Mesendoderm (in vitro differentiated cells): ENCODE measurements at places on chromosomes 6 and 20.

- no peak for DNase-seq
Observed at GRCh38 chr6:32086661-32087573, 22.2 kb downstream of the TNXB start.

DNA sequence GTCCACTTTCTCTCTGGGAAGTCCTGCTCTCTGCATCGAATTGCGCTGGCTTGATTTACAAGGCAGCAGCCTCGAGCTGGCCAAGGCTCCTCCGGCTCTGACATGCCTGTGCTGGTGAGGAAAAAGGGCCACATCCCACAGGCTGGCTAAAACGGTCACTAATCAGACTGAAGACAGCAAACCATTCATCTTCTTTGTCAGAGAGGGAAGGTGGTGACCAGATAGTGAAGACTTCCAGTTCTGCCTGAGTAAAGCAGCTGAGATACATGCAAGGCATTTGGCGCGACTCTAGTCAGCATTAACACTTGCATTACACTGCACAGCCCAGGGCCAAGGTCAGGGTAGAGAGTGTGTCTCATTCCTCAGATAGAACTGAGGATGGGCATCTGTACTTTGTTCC lies 203.2 kb upstream of the MAP3K7 start:
- DNase-seq = no peak

DNA sequence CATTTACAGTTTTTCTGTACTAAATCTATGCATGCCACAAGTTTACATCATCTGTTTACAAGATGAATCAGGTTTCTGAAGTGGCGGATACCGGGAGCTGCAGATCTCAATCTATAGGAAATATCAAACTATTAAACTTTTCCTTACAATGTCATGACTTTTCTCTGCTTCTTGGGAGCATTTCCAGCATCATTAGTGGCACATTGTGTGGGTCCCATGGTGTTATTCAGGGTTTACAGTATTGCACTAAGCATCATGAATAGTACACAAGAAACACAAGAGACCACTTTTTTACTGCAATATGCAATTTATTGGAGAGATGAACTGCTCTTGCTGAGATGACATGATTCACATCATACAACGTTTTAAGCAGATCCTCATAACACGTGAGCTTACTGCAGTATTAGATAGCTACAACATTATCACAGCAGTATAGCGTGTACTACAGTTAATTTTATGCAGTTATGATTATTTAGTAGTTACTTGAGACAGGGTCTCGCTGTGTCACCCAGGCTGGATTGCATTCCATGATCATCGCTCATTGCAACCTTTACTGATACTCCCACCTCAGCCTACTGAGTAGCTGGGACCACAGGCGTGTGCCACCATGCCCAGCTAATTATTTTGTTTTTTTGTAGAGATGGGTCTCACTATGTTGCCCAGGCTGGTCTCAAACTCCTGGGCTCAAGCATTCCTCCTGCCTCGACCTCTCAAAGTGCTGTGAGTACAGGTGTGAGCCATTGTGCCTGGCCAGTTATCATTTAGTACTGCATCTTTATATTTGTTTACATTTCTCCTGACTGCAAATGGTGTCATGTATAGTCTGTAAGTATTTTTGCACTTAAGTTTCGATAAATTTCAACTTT lies 18.4 kb downstream of the BLTP3A start:
- no peak for DNase-seq

GRCh38 chr6:53829698-53830221 lies 35.0 kb downstream of the LRRC1 start:
- peak; percentile 57 for DNase-seq

GRCh38 chr6:80280262-80281010 lies 174.0 kb downstream of the BCKDHB start:
- no peak for DNase-seq

DNA sequence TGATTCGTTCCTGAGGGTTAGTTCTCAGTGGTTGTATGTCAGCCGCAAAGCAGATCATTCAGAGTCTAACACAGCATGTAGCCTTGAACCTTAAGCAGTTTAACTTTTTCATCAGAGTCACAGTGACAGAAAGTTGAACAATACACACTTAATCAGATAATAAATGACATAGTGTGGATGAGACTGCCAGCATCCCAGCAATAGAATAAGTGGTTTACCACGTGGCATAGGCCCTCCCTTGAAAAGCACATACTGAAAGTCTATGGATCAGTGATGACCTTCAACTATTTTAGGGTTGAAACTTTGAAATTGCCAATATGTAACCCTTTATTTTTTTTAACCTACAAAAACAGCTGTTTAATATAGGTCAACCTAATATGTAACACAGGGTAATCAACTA lies 265.3 kb downstream of the ARHGAP18 start:
- DNase-seq = no peak

DNA sequence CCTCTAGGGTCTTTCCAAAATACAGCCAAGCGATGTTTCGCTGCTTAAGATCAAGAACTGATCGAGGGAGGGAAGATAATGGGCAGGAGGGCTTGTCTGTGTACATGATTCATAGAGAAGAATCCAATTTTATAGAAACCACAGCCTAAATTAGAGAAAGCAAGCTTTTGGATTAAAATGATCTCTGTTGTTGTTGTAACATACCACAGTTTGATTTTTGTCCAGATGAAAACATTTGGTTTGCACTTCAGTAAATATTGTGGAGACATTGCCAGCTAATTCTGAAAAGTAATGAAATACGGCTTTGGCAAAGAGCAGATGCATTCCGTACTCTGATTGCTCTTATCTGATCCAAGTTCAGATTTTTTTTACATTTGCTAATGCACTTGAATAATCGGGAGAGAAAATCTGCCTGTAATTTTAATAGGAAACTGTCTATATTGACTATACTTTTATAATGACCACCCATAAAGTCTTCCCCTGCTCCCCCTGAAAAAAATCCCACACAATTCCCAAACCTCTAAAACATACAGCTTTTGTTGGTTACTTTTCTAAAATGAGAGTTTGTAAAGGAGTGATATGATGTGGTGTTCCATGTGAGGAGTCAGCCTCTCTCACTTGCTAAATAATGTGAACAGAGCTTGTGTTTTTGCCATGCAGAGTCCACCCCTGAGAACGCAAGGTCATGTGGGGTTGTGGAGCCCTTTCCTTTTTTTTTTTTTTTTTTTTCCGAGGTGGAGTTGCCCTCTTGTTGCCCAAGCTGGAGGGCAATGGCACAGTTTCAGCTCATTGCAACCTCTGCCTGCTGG lies 199.9 kb downstream of the DTNBP1 start:
- DNase-seq = no peak

- DNase-seq = no peak
Observed at GRCh38 chr20:24955045-24955444, 6.0 kb downstream of the CST7 start.

GRCh38 chr6:85576476-85576875 lies 17.2 kb downstream of the SNX14 start:
- no peak for DNase-seq

DNA sequence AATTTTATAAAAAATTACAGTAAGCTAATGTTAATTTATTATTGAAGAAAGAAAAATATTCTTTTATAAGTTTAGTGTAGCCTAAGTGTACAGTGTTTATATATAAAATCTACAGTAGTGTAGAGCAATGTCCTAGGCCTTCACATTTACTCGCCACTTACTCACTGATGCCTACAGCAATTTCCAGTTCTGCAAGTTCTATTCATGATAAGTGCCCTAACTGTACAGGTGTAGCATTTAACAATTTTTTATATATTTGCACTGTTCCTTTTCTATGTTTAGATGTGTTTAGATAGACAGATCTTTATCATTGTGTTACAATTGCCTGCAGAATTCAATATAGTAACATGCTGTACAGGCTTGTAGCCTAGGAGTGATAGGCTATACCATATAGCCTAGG lies 80.1 kb upstream of the HDAC2 start:
- no peak for DNase-seq

DNA sequence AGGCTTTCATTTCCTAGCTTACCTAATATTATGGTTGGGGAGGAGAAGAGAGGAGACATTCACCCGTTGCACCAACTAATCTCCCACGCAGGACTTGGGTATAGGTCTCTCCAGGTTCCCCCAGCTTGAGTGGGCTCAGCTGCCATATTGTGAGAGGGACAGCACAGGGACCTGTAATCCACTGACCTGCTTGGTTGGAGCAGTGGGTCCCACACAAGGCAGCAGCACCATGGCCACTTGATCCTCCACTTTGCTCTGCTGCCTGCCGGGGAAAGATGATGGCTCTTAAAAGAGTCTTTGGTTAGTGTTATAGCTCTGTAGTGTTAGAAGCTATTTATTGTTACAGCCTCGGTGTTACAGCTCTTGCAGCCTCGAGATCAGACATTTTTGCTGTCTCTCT lies 22.5 kb upstream of the ECHDC1 start:
- DNase-seq = no peak

DNA sequence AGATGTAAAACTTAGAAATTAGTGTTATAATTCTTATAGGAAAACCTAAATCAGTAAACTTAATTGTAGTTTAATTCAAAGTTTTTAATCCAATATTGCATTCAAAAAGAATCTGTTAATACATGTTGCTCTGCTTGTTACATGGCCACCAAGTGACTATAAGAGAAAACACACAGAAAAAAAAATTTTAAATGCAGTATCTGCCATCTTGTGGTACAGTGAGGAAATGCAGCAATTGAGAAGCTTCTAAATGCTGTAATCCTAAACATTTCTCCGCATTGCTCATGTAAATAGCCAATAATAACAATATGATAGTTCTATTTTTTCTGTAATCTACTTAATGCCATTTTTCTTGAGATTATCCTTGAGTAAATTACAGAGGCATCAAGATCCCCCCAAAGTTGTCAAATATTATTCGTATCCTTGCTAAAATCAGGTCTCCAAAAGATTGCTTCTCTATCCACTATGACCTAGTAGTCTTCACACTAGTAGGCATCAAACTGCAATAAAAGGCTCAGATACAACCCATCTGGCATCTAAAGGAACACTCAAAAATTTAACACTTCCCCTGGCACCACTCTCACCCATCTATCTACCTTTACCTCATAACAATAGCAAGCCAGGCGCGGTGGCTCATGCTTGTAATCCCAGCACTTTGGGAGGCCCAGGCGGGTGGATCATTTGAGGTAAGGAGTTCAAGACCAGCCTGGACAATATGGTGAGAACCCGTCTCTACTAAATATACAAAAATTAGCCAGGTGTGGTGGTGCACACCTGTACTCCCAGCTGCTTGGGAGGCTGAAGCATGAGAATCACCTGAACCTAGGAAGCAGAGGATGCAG lies 34.6 kb downstream of the HDAC2 start:
- peak; percentile 68 for DNase-seq

GRCh38 chr20:23513164-23513563 lies 22.2 kb downstream of the CST8 start:
- DNase-seq = no peak

DNA sequence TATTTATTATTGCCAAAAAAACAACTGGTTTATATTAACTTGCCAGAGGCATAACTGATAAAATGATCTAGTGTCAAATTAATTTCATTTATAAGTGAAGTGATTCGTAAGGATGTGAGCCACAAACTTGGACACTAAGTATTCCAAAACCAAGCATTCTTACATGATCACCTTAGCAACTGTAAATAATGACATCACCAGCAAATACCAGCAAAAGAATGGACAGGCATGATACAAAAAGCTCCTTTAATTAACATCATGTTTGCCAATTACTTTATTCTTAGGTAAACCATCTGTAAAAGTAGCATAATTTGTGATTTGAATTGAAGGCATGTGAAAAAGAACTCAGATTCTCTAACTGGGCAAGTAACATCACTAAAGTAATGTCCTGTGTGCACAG lies 17.2 kb upstream of the FNDC1 start:
- peak; percentile 8 for DNase-seq

- DNase-seq = peak; percentile 91
Observed at GRCh38 chr6:168088161-168089053, 9.4 kb upstream of the FRMD1 start.

GRCh38 chr6:129242546-129242945 lies 359.6 kb downstream of the LAMA2 start:
- DNase-seq = no peak

DNA sequence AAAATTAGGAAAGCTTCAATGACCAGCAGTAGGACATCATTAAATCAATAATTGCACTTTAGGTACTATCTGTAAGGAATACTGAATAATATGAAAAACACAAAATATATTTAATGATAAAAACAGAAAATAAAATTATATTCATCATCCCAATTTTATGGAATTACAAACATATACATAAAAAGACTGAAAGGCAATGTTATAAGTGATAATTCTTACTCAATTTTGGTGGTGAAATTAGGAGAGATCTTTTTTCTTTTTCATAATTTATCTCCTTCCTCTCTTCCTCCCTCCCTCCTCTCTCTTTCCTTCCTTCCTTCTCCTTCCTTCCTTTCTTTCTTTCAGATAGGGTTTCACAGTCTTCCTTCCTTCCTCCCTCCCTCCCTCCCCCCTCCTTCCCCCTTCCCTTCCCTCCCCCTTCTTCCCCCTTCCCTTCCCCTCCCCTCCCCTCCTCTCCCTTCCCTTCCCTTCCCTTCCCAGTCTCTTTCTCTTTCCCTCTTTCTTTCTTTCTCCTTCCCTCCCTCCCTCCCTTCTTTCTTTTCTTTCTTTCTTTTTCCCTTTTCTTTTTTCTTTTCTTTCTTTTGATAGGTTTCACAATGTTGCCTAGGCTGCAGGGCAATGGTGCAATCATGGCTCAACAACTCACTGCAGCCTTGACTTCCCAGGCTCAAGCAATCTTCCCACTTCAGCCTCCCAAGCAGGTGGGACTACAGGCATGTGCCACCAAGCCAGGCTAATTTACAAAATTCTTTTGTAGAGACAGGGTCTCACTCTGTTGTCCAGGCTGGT lies 36.8 kb downstream of the RSPH3 start:
- DNase-seq = no peak

DNA sequence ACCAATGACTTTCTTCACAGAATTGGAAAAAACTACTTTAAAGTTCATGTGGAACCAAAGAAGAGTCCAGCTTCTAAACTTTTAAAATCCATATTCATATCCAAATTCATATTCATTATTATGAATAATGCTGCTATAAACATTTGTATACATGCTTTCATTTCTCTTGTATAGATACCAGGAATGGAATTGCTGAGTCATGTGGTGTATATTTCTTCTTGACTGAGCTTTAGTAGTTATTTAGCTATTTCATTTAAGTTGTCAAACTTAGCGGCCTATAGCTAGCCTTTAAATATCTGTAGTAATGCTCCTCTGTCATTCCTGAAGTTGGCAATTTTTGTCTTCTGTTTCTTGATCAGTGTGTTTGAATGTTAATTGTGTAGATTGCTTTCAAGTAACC lies 19.8 kb upstream of the SMIM28 start:
- DNase-seq = no peak

- DNase-seq = no peak
Observed at GRCh38 chr6:162154001-162154400, 573.6 kb downstream of the PRKN start.

DNA sequence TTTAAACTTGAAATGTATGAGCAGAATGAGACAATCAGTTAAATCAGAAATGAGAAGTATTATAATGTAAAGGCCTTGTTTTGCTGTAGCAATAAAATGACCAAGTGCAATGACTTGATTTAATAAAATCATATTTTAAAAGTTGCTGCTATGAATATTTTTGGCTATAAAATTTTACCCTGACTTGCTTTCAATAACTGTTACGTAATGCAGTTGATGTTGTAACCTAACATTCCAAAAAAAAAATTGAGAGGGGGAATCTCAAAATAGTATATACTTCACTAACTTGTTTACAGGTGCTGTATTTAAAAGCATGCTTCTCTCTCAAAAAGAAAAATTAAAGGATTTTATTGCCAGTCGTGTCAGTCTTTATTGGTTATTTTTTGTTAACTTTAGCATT lies 71.6 kb upstream of the ADGRF4 start:
- DNase-seq = no peak

- no peak for DNase-seq
Observed at GRCh38 chr20:20489054-20489453, 121.2 kb downstream of the INSM1 start.

GRCh38 chr6:11718463-11718862 lies 60.1 kb downstream of the ADTRP start:
- no peak for DNase-seq
